MCF 10A (cell line): ENCODE measurements at places on chromosomes 6 and 20. TPM values are rescaled to one million over a fixed set of nuclear protein-coding genes. Genes with fewer than 3 reads are reported as not detected.
A peak's percentile ranks its signal among the peaks of the same experiment; 100 is the strongest.

The HCRTR2 gene
- not detected in 2 replicates for total RNA-seq

GRCh38 chr6:125173341-125174095 lies 19.9 kb downstream of the TPD52L1 start:
- H3K27me3 ChIP-seq: no peaks in the 10 kb centered on the region
- no peaks in the 10 kb centered on the region for H3K36me3 ChIP-seq
- peaks cover 23% of the 10 kb centered on the region for H3K4me1 ChIP-seq

DNA sequence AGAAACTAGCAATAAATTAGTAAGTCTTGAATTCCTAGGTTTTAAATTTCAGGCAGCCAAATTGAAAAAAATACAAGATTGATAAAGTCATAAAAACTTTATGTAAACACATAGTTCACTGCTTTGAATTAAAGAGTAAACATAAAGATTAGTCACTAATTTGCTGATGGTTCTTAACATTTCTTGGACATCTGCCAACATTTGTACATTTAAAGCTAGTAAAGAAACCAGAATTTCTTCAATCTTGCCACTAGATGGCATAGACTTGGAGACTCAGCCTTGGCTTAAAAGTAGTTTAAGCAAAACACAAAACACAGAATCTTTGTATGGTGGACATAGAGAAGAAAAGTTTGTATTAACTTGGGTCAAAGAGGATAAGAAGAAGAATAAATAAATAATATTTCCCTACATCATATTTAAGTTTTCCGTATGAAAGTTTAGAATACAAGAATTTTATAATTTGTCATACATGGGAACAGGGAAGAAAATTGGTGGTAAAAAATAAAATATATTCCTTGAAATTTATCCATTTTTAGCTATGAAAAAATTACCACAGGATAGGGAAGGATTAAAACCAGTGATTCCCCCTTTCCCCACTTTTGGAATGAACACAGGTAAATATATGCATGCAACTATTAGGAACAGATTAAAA lies 41.7 kb upstream of the FAM135A start:
- no peaks in the 10 kb centered on the region for H3K36me3 ChIP-seq
- DNase-seq: peak; percentile 80
- H3K27ac ChIP-seq: no peak overlapping the region
- peaks cover 29% of the 10 kb centered on the region for H3K4me1 ChIP-seq

The DEFB124 gene
- not detected in 2 replicates for total RNA-seq

DNA sequence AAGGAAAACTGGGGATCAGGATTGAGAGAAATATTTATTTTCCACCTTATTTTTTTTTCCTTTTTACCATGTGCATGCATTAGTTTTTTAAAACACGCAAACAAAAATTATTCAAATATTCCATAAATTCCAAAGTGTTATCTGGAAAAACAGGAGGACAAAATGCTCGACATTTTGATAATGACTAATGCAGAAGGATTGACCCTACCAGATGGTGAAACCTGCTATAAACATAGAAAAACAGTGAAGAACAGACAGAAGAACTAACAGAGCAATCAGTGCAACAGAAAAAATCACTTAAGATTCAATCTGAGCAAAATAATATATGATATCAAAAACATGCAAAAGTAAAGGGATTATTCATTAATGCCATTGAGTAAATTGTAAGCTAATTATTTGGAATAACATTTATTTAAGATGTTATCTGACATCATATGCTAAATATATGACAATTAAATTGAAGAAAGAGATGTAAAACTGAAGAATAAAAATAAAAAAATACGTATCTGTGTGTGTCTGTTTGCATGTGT lies 218.4 kb downstream of the LMBRD1 start:
- H3K27ac ChIP-seq: no peak overlapping the region
- no peak overlapping the region for H3K4me3 ChIP-seq
- DNase-seq: no peak

GRCh38 chr6:153334121-153334520 lies 203.0 kb upstream of the RGS17 start:
- H3K4me1 ChIP-seq: peaks cover 14% of the 10 kb centered on the region
- no peak overlapping the region for H3K27ac ChIP-seq
- DNase-seq: peak; percentile 44
- no peaks in the 10 kb centered on the region for H3K36me3 ChIP-seq
- no peak overlapping the region for H3K4me3 ChIP-seq

- H3K27me3 ChIP-seq: peaks cover 54% of the 10 kb centered on the region
- H3K36me3 ChIP-seq: no peaks in the 10 kb centered on the region
- no peak overlapping the region for H3K27ac ChIP-seq
- no peak overlapping the region for H3K4me3 ChIP-seq
- H3K4me1 ChIP-seq: no peaks in the 10 kb centered on the region
- no peak for DNase-seq
Observed at GRCh38 chr6:31308845-31309175, 36.9 kb upstream of the HLA-C start.

The DACT2 gene
- total RNA-seq: not detected in 2 replicates

GRCh38 chr6:72760114-72760793 lies 138.4 kb downstream of the KCNQ5 start:
- no peaks in the 10 kb centered on the region for H3K27me3 ChIP-seq
- no peaks in the 10 kb centered on the region for H3K36me3 ChIP-seq
- H3K27ac ChIP-seq: peak overlapping the region; percentile 46
- H3K4me3 ChIP-seq: no peak overlapping the region
- peaks cover 12% of the 10 kb centered on the region for H3K4me1 ChIP-seq
- no peak for DNase-seq

DNA sequence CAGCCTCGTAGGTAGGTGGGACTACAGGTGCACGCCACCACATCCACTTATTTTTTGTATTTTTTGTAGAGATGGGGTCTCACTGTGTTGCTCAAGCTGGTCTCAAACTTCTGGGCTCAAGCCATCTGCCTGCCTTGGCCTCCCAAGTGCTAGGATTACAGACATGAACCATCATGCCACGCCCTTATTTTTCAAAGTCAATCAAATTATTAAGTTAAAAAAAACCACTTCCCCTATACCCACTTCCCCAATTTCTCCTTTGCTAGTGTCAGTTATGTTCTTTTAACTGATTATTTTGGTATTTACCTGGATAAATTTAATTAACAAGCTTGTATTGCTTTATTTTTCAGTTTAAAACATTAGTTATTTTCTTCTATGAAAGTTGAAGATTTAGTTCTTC lies 49.6 kb downstream of the RIOK1 start:
- no peak overlapping the region for H3K4me3 ChIP-seq
- no peaks in the 10 kb centered on the region for H3K36me3 ChIP-seq
- H3K27me3 ChIP-seq: no peaks in the 10 kb centered on the region
- H3K4me1 ChIP-seq: no peaks in the 10 kb centered on the region
- DNase-seq: no peak

DNA sequence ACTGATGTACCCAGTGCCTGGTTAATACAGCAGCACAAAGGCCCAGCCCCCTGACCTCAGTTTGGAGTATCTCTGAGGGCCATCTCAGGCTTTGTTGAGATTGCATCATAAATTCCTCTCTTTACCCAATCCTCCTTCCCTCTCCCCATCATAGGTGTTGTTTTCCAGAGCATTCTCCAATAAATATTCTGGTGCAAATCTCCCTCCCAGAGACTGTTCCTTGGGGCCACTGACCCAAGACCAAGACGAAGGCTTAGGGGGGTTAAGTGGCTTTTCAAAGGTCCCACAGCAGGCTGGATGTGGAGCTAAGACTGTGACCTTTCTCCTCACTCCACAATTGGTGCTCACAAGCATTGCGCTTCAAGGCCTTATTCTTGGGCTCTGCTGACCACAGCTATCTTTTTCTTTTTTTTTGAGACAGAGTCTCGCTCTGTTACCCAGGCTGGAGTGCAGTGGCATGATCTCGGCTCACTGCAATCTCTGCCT lies 72.4 kb upstream of the ZMYND8 start:
- H3K36me3 ChIP-seq: peaks cover 11% of the 10 kb centered on the region
- H3K4me1 ChIP-seq: peaks cover 22% of the 10 kb centered on the region
- no peak overlapping the region for H3K27ac ChIP-seq
- no peak overlapping the region for H3K4me3 ChIP-seq

The TINAG gene
- total RNA-seq: not detected in 2 replicates

DNA sequence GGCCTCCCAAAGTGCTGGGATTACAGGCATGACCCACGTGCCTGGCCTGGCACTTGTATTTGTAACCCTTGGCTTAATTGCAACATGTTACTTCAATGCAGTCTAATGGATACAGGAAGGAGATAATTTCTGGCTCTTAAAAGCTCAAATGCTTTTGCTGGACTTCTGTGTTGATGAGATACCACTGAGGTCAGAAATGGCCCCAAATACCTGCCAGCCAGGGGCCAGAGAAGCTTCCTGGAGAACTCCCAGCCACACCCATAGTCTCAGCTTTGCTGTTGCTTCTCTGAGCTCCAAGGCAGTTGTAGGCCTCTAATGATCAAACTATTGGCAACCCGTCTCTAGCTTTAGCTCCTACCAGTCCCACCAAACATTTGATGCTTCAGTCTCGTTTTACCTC lies 14.2 kb upstream of the ZNFX1 start:
- no peak for DNase-seq
- H3K27me3 ChIP-seq: no peaks in the 10 kb centered on the region
- H3K27ac ChIP-seq: no peak overlapping the region
- peaks cover 79% of the 10 kb centered on the region for H3K36me3 ChIP-seq
- no peak overlapping the region for H3K4me3 ChIP-seq

- H3K36me3 ChIP-seq: no peaks in the 10 kb centered on the region
- no peak overlapping the region for H3K27ac ChIP-seq
- no peak for DNase-seq
- H3K27me3 ChIP-seq: no peaks in the 10 kb centered on the region
- no peaks in the 10 kb centered on the region for H3K4me1 ChIP-seq
- no peak overlapping the region for H3K4me3 ChIP-seq
Observed at GRCh38 chr6:81720427-81720826, 32.1 kb downstream of the TENT5A start.

DNA sequence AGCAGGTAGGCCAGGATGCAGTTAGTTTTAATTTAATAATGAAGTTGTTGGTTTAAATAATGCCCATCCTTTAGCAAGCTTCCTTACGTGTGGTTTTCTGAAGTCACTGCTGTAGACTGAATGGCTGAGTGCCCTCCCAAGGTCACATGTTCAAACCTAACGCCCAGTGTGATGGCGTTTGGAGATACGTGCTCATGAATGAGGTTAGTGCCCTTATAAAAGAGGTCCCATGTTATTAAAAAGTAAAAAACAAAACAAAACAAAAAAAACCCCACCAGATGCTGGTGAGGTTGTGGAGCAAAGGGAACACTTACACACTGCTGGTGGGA lies 16.3 kb downstream of the LRP11 start:
- peaks cover 63% of the 10 kb centered on the region for H3K4me1 ChIP-seq
- no peak overlapping the region for H3K4me3 ChIP-seq
- H3K36me3 ChIP-seq: peaks cover 6% of the 10 kb centered on the region
- H3K27me3 ChIP-seq: no peaks in the 10 kb centered on the region

DNA sequence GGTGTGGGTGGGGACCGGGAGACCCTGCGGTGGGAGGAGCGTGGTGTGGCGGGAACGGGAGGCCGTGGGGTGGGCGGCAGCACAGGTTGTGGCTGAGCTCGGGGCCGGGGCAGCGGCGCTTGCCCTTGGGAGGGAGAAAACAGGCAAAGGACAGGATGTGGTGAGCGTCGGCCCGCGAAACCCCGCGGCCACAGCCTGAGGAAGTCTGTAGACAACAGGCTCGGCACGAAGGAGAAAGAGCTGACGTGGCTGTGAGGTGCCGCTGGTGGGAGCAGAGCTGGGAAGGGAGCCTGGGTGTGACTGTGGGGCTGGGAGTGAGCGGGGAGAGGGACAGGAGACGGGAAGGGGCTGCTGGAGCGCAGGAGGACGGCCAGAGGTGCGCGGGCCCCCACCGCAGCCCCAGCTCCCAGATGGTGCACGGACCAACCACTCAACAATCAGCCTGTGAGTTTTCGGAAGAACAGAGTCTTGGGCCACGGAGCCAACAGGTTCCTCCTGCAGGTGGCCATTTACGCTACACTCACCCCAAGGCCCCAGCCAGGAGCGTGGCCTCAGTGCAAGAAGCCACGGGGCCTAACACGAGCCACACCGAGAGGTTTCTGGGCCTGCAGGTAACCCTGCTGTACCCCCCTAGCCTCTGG lies 202.8 kb downstream of the DLL1 start:
- H3K36me3 ChIP-seq: no peaks in the 10 kb centered on the region
- H3K4me1 ChIP-seq: no peaks in the 10 kb centered on the region
- H3K4me3 ChIP-seq: no peak overlapping the region

DNA sequence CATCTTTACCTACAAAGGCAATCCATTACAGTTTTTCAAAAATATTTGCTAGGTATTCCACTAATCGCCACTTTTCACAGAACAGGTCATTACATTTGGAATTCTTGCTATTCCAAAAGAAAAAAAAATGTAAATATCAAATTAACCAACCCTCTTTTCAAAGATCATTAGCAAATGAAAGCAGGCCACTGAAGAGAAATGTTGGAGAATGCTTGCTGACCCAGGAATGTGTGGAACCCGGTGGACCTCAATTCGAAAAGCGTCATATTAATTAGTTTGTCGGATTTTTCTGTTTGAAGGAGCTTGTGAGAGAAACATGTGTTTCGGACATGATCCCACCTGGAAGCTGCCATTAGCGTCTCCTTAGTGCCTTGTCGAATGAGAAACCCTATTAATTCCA lies 27.9 kb upstream of the SERPINB9 start:
- DNase-seq: no peak
- H3K27me3 ChIP-seq: no peaks in the 10 kb centered on the region
- no peaks in the 10 kb centered on the region for H3K36me3 ChIP-seq
- H3K4me3 ChIP-seq: no peak overlapping the region
- H3K4me1 ChIP-seq: no peaks in the 10 kb centered on the region

- no peaks in the 10 kb centered on the region for H3K4me1 ChIP-seq
- H3K36me3 ChIP-seq: no peaks in the 10 kb centered on the region
- no peak for DNase-seq
- no peaks in the 10 kb centered on the region for H3K27me3 ChIP-seq
Observed at GRCh38 chr20:14913896-14914620, 576.6 kb upstream of the FLRT3 start.

DNA sequence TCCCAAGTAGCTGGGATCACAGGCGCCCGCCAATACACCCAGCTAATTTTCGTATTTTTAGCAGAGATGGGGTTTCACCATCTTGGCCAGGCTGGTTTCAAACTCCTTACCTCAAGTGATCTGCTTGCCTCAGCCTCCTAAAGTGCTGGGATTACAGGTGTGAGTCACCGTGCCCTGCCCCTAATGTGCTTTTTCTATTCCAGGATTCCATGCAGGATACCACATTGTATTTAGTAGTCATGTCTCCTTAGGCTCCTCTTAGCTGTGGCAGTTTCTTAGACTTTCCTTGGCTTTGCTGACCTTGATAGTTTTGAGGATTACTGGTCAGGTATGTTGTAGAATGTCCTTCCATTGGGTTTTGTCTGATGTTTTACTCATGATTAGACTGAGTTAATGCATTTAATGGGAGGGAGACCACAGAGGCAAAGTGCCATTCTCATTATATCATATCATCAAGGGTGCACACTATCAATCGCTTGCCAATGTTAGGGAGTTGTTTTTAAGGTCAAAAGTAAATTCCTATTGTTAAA lies 39.6 kb upstream of the TNFAIP3 start:
- H3K4me3 ChIP-seq: no peak overlapping the region
- H3K27ac ChIP-seq: peak overlapping the region; percentile 90
- peaks cover 9% of the 10 kb centered on the region for H3K36me3 ChIP-seq
- H3K27me3 ChIP-seq: no peaks in the 10 kb centered on the region
- peaks cover 66% of the 10 kb centered on the region for H3K4me1 ChIP-seq

GRCh38 chr6:166750108-166750793 lies 123.2 kb upstream of the RPS6KA2 start:
- H3K27ac ChIP-seq: no peak overlapping the region
- no peak for DNase-seq
- no peaks in the 10 kb centered on the region for H3K36me3 ChIP-seq
- H3K4me1 ChIP-seq: peaks cover 5% of the 10 kb centered on the region
- H3K4me3 ChIP-seq: no peak overlapping the region
- H3K27me3 ChIP-seq: peaks cover 10% of the 10 kb centered on the region

GRCh38 chr20:62979876-62980373 lies 26.8 kb downstream of the BHLHE23 start:
- H3K27me3 ChIP-seq: peaks cover 54% of the 10 kb centered on the region
- DNase-seq: no peak
- no peak overlapping the region for H3K4me3 ChIP-seq
- no peak overlapping the region for H3K27ac ChIP-seq
- H3K36me3 ChIP-seq: peaks cover 6% of the 10 kb centered on the region
